BJ (cell line): ENCODE measurements at places on chromosomes 3 and 15.

GRCh38 chr3:88263417-88264100, 113.8 kb downstream of the C3orf38 start:
- DNase-seq: no peak

GRCh38 chr3:184685646-184686045, 26.2 kb downstream of the MAGEF1 start:
- no peak for DNase-seq

DNA sequence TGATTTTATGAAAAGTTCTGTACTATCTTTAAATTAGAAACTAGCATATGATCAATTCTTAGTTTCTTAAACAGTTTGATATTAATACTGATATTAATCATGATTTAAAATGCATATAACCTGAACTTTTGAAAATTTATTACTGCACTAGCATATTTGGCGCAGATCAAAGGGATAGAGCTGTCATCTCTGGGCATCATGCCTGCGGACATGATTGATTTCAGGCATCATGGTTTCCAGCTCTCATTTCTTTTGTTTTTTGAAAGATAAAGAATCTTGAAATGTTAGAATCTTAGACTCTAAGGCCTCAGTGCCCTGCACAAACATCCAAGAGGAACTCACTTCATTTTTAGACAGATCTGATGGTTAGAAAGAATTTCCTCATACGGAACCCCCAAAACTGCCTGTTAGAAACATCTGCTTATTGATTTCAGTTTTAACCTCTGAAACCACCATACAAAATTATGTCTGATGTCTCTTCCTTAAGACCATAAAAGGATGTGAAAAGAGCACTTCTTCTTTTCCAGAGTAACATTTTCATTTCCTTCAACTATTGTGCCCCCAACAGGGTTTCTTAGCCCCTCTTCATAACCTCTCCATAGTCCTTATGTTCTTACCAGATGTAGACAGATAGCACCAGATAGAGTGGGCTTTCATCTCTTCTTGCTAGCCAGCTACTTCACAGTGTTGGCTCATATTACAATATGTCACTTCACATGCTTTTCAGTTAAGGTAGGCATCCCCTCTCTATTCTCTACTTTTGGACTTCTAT, 110.8 kb downstream of the BBX start:
- DNase-seq: no peak

DNA sequence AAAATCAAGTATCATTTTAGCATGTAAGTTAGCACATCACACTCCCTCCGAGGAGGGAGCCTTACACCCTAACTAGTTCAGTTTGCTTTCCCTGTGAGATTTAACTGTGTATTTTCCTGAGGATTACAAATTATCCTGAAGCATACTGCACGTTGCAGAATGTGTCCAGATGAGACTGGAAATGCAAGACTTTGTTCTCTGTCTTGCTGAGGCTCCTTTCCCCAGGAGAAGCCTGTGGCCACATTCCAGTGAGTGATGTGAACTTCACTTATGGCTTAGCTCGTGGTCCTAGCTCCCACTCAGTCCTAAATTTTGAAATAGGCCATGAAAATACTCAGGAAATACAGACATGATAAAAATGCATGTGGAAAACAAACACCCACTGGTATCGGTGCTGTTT, 23.7 kb downstream of the PDZRN3 start:
- DNase-seq: no peak

- DNase-seq: no peak
Measured at GRCh38 chr15:34700891-34701427, 53.8 kb downstream of the GJD2 start.

GRCh38 chr15:70602834-70603560, 160.4 kb downstream of the UACA start:
- DNase-seq: no peak

GRCh38 chr3:45167011-45167911, 21.1 kb upstream of the CDCP1 start:
- DNase-seq: peak; percentile 91

DNA sequence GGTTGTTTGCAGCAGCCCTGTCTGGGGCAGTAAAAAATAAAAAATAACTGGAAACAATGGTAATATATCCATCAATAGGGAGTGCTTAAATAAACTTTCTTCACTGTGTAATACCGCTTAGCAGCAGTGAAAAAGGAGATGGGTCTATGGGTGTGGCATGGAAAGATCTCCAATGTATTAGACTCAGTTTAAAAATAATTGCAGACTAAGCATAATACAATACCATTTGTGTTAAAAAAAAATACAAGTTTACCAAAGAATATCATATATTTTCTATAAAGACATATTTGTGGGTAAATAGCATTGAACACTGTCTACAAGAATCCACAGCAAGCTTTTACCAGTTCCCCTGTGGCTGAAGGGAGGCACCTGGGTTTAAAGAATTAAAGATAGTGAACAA, 1.0 kb upstream of the ARHGEF3 start:
- DNase-seq: no peak
